ENCODE measurements at places on chromosomes 7 and 10.

DNA sequence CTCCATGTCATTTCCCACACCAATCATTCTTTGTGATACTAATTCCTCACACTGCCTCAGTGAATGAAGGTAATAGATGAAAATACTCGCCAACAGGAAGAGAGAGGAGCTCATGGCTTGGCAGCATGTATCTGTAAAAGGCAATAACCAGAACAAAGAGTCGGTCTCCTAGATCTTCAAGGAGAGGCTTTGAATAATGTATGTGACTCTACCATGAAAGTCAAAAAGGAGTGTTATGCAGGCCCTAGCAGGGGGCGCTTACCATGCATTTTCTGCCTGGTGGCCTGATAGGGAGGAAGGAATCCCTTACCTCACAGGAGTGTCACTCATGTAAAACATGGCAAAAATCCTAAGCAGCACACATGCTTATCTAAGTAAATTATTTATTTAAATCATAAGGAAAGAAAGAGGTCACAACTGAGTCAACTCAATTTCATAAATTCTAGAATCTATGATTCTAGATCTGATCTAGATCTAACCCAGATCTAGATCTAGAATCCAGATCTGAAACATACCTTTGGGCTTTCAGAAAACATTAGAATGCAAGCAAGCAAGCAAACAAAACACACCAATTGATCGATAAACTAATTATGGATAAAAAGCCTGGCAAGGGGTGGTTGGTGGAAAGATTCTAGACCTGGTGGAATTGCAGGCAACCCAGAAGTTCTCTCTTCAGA is 226.3 kb upstream of the KLF6 start:
- DNase-seq: no peak

- DNase-seq: no peak
These were observed 568.0 kb downstream of the ZWINT start for GRCh38 chr10:55793024-55793423.

DNA sequence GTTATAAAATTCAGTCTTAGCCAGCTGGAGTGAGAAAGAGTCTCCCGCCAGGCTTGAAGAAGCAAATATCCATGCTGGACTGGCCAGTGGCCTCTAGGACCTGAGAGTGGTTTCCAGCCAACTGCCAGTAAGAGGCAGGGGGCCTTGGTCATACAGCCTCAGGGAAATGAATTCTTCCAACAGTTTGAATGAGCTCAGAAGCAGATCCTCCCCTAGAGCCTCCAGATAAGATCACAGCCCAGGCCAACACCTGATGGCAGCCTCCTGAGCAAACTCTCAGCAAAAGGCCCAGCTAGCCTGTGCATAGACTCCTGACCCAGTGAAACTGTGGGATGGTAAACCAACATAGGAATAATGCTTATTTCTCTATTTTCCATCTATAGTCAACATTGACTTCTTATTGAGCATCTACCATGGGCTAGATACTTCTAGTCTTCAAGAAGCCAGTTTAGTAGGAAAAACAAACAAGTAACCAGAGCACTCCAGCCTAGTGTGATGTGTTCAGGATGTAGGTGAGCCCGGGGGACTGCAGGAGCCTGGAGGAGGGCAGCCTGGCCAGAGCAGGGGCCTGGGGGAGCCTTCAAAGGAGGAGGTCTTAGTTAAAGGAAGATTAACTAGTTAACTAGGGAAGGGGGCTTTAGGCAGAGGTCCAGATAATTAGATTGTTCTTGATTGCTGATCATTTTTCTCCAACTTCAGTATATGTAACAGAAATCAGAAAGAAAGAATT is 115.4 kb upstream of the ADO start:
- DNase-seq: no peak

- DNase-seq: no peak
These were observed 652 bp downstream of the PCGF5 start for GRCh38 chr10:91220954-91221675.

DNA sequence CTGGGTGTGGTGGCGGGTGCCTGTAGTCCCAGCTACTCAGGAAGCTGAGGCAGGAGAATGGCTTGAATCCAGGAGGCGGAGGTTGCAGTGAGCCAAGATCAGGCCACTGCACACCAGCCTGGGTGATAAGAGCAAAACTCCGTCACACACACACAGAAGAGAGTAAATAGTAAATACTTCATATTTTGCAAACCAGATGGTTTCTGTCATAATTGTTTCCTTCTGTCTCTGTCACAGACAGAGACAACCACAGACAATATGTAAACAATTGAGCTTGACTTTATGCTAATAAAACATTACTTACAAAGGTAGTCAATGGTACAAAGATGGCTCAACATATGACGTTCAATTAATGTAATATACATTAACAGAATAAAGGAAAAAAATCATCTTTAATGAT is 83.7 kb downstream of the JMJD1C start:
- no peak for DNase-seq
